Activated effector memory CD4-positive, alpha-beta T cell treated with anti-CD3 and anti-CD28 coated beads, Interleukin-2, amount 50 U/mL, for 16 hours (primary cell): ENCODE measurements at places on chromosomes 3 and 15.

GRCh38 chr3:139460076-139460475, 16.2 kb downstream of the RBP2 start:
- DNase-seq = no peak

- peak; percentile 46 for DNase-seq
Measured at GRCh38 chr3:127790882-127791183, 31.5 kb downstream of the MGLL start.

DNA sequence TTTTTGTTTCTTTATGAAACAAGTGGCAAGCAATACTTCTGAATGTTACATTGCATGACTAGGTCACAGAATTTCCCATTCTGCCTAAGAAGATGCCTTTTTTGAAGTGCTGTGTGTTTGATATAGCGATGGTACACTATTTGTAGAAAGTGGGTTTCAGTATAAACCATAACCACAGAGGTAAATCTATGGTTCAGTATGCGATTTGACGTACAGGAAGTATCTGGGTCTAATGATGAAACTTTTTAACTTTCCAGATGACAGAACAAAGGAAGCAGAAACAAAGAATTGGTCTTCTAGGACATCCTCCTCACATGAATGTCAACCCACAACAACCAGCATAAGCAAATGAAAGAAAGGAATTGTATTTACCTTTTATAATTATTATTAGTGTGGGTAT, 133.4 kb upstream of the BHLHE40 start:
- DNase-seq = no peak

DNA sequence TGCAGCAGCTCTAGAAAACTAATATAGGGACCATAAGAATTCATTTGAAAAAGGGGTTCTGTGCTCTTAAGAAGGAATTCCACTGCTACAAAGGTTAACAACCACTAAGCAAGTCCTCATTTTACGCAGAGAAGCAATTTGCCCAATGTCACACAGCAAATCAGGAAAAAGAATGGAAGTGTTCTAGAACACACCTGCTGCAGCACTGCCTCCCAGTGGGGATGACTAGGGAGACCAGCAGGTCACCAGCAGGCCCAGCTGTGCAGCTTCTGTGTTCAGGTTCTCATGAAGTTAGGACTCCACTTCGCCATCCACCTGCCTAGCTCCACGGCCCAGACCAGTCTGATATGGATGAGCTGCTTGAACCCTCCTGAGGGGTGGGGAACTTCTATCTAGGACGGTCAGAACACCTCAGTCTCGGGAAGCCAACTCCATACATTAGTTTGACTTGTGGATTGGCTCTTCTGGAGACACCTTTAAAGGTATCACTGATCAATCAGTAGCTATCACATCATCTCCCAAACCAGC, 18.6 kb downstream of the POMGNT2 start:
- no peak for DNase-seq

- DNase-seq = peak; percentile 37
Measured at GRCh38 chr15:75760704-75761435, 48.2 kb upstream of the CSPG4 start.

GRCh38 chr3:61912158-61912557, 350.8 kb downstream of the PTPRG start:
- DNase-seq = no peak

DNA sequence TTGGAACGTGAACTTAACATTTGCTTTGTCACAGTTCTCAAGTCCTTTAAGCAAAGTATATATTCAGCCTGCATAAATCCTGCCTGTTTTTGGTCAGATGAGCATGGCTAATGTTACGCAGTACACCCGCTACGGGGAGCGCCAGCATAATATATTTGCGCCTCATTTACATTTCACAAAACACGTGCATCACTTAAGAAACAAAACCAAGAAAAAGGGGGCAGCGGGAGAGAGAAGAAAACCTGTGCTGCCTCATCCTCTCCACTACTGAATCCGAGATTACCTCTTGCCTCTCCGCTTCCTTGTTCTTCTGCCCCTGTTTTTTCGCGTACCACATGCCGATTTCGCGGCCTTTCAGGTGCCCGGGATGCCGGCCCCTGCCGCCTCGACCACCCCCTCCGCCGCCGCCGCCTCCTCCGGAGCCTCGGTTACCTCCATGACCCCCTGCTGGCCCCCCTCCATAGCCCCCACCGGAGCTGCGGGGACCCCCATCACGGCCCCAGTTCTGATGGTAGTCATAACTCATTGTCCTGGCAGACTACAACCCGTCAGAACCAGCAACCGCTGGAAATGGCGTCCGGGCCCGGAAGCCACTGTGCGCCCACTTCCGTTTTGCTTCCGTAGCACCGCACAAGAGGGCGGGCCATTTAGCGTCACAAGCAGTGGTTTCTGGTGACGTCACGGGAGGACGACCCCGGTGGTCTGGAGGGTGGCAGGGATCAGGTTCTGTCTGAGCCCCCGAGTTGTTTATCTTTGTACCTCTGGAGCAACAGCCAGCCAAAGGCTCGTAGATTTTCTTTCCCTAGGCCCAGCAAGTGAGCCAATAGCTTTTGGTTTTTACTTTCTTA, at the start of gene DHX36:
Gene DHX36, minus strand, starts transcription at position 597 of the 848 bp plus-strand sequence. Its CDS starts 71 bp downstream, at position 526.
- DNase-seq = peak; percentile 96

GRCh38 chr3:187964760-187965159, 189.2 kb upstream of the LPP start:
- DNase-seq = no peak

- DNase-seq = peak; percentile 49
Measured at GRCh38 chr15:98439523-98439942, 208.8 kb upstream of the IGF1R start.

GRCh38 chr3:115651087-115651486, 27.8 kb downstream of the GAP43 start:
- no peak for DNase-seq

- no peak for DNase-seq
Measured at GRCh38 chr15:72604794-72605193, 49.7 kb upstream of the GOLGA6B start.

- DNase-seq = no peak
Measured at GRCh38 chr15:89349206-89349558, 14.6 kb upstream of the POLG start.

- no peak for DNase-seq
Measured at GRCh38 chr3:62149962-62150361, 223.4 kb downstream of the FEZF2 start.
